Anterior cingulate cortex (tissue), 58 donors: ENCODE measurements at places on chromosomes 12 and 14.

DNA sequence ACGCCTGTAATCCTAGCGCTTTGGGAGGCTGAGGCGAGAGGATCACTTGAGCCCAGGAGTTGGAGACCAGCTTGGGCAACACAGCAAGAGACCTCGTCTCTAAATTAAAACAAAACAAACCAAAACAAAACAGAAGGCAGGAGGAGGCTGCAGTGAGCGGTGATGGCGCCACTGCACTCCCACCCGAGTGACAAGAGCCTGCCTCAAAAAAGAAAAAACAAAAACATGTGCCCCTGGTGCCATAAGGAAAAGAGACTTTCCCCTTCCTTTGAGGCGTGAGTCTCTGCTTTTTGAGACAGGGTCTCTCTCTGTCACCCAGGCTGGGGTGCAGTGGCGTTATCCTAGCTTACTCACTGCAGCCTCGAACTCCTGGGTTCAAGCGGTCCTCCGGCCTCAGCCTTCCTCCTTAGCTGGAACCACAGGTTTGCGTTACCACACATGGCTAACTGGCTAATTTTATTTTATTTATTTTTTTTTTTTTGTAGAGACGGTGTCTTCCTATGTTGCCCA is 9.0 kb upstream of the EAPP start:
- no peak for DNase-seq

GRCh38 chr14:56490379-56490778 is 89.2 kb upstream of the TMEM260 start:
- DNase-seq = no peak

- no peak for DNase-seq
These were observed 136.8 kb upstream of the C14orf180 start for GRCh38 chr14:104442631-104443390.

DNA sequence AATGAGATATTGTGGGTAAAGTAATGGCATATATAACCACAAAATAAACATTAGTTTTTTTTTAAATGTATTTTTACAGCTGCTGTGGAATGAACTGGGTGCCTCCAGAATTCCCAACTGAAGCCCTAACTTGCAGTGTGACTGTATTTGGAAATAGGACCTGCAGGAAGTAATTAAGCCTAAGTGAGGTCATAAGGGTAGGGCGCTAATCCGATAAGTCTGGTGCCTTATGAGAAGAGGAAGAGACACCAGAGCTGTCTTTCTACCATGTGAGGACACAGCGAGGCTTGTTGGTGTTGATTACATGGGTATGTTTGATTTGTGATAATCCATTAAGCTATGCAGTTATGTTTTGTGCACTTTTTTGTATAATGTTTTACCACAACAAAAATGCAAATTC is 136.8 kb downstream of the TPH2 start:
- DNase-seq = no peak

DNA sequence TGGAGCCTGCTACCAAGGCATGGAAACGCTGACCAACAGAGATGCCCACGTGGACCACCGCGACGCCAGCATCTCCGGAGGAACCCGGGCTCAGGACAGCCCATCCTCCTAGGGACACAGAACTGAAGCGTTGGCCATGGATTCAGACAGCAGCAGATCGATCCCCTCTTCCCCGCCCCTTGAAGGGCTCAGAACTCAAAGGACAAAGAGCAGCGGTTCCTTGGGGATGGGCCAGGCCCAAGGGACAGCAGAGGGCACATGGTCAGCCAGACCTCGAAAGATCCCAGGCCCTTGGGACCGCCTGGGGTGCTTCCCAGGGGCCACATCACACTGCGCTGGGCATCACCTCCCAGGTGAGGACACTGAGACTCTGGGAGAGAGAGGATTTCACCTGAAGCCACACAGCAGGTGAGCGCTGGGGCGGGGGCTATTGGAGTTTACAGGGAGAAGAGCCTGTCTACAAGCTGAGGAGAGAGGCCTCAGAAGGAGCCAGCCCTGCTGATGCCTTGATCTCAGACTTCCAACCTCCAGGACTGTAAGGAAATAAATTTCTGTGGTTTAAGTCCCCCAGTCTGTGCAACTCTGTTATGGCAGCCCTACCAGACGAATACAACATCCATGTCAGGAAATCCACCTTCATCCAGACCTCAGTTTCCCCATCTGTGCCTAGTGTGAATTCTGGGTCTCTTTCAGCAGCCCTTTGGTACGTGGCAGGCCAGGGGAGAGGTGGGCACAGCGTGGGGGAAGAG is 49.4 kb downstream of the CCNK start:
- DNase-seq = no peak

- DNase-seq = peak; percentile 46
These were observed 1.2 kb upstream of the WSB2 start for GRCh38 chr12:118061873-118062843.

- DNase-seq = no peak
These were observed 24.2 kb upstream of the LRRC9 start for GRCh38 chr14:59895721-59896120.

DNA sequence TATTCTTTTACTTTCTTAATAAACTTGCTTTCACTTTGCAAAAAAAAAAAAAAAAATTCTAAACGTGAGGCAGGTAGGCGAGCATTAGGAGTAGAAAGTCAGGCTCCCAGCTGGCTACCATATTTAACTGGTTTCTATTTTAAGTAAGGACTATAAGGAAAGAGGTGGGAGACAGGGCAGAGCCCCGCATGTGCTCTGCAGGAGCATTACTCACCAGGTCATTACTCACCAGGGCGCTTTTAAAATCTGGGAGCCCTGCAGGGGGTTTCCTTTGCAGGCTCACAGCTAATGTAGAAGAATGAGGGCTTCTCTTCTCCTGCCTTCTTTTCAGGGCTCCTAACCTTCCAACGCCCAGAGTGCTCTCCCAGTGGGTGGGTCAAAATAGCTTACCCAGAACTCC is 14.0 kb upstream of the DPF3 start:
- no peak for DNase-seq

DNA sequence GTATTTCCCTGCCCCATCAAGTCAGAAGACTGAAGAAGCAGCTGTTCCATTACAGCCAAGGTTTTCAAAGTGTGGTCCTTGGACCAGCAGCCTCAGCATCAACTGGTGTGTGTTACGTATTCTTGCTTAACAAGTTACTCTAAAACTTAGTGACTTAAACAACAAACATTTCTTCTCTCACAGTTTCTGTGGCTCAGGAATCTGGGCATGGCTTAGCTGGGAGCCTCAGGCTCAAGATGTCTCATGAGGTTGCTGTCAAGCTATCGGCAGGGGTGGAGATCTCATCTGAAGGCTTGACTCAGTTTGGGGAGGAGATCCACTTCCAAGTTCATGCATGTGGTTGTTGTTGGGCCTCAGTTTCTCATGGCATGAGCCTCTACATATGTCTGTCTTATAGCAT is 174.5 kb downstream of the KTN1 start:
- DNase-seq = no peak

DNA sequence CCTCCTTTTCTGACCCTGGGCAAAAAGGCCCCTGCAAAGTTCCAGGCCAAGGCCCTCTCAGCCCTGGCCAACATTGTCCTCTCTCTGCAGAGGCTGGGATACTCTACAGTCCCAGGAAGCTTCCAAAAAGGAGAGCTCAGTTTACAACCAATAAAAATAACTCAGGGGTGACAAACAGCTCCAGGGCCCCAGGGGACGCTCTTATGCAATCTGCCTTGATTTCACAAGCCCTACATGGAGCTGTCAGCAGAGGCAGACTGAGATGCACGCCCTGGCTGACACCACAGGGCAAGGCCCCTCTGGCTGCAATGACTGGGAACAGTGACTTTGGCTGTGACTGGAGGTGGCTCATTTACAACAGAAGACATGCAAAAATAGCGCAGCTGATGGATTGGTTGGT is 129.0 kb upstream of the MED13L start:
- DNase-seq = peak; percentile 12

GRCh38 chr12:114194956-114195355 is 211.0 kb downstream of the TBX5 start:
- no peak for DNase-seq

GRCh38 chr12:127272864-127273263 is 994.1 kb upstream of the TMEM132C start:
- no peak for DNase-seq

- DNase-seq = no peak
These were observed 9.0 kb downstream of the LGALS3 start for GRCh38 chr14:55138091-55138490.

DNA sequence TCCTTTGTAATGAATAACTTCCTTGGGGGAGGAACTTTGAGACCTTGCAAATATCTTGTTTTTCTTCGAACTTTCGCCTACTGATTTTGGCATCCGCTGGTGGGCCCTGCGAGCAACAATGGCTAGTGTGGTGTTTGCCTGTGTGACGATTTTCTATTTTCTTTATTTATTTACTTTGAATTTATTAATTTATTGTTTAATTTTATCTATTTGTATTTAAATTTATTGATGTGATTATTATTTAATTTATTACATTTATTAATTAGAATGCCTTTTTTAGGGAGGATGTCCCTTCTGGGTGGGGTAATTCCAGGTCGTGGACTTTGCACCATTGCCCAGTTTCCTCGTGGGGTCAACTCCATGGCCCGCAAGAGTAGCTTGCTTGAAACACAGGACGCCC is 149.7 kb downstream of the ZNF664 start:
- no peak for DNase-seq

DNA sequence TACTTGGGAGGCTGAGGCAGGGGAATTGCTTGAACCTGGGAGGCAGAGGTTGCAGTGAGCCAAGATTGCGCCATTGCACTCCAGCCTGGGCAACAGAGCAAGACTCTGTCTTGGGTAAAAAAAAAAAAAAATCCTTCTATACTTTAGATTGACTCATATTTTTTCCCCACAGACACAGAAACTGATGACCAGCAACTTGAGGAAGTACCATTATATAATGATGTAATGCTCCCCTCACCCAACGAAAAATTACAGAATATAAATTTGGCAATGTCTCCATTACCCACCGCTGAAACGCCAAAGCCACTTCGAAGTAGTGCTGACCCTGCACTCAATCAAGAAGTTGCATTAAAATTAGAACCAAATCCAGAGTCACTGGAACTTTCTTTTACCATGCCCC is 24.3 kb upstream of the SNAPC1 start:
- no peak for DNase-seq

DNA sequence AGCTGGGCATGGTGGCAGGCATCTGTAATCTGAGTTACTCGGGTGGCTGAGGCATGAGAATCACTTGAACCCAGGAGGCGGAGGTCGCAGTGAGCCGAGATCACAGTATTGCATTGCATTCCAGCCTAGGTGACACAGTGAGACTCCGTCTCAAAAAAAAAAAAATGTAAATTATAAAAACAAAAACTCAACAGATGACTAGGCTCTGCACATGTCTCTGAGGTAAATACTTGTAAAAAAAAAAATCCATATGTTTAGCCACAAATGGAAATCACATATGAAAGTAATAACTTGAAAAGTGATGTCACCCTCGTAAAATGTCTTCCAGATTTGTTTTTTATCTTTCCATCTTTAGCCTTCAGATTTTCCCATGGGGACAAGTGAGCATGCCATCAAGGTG is 85.0 kb downstream of the KICS2 start:
- no peak for DNase-seq

DNA sequence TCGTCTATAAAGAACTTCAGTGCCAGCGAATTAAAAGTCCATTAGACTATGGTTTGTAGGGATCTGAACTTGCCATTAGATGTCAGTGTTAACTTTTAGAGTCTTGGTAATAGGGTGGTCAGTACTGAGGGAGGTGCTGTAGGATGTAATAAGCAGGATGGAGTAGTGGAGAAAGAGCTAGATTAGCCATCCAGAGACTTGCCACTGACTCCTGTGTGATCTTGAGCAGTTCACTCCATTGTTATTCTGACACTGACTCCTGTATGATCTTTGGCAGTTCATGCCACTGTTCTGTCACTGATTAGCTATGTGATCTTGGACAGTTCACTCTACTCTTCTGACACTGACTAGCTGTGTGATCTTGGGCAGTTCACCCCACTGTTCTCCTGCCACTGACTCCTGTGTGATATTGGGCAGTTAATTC is 133.6 kb downstream of the TTLL5 start:
- no peak for DNase-seq

GRCh38 chr12:43571885-43572284 is 19.9 kb upstream of the ADAMTS20 start:
- no peak for DNase-seq

DNA sequence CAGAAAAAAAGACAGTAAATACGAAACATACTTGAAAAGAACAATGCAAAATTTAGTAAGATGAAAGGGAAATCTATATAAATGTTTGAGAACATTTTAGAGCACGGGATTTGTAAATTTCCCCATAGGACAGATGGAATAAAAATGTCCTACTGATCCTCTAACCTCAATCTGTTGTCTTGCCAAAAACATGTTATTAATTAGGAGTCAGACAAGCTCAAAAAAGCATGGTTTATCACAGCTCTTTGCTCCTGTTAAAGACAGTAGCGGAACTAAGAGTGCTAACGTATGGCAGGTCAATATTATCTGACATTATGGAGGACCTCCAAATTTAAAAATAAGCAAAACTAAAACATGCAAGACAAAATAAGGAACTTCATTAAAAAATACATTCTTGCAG is 12.9 kb downstream of the GMFB start:
- DNase-seq = no peak

DNA sequence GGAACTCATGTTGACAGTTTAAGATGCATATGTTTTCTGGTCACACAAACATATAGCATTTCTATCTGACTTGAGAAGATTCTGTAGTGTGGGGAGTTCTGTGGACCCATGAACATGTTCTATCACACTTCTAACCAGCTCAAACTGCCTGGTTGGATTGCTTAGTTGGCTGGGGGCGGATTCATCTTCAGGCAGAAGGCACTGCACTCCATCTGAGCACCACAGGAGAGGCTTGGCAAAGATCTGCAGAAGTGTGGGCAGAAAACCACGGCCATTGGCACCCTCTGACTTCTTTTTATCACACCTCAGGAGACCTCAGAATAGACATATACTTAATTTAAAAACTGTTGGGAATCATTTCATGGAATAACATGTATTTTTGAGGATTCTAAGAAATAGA is 68.5 kb downstream of the LIN7A start:
- DNase-seq = no peak

- no peak for DNase-seq
These were observed 36.5 kb upstream of the OVCH1 start for GRCh38 chr12:29533815-29534489.

GRCh38 chr12:47112679-47113078 is 32.9 kb upstream of the AMIGO2 start:
- DNase-seq = no peak

- no peak for DNase-seq
These were observed 16.8 kb downstream of the GNS start for GRCh38 chr12:64742416-64742815.
